ENCODE measurements at places on chromosomes 4 and X. TPM values are rescaled to one million over a fixed set of nuclear protein-coding genes. Genes with fewer than 3 reads are reported as not detected.

The TMEM144 gene
- not detected for total RNA-seq

The MAGEA12 gene
- total RNA-seq: not detected

The CLNK gene
- total RNA-seq: not detected

The RAB9B gene
- total RNA-seq: 0.35 TPM
